ENCODE measurements at places on chromosomes 2 and 18.

DNA sequence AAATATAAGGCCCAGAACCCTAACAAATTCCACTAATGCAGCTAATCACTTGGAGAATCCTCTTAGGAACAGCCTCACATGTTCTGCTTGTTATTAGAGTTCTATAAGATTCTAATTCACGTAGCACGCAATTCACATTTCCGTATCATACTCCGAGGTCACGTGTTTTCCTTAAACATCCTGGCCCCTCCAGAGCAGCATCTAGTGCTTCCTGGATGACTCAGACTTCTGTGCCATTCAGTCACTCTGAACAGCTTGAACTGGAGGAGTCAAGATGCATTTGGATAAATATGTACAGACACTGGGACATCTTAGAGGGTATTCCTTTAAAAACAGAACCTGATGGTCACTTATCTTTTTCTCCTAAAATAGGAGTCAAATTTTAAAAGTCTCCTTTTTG, 156.5 kb downstream of the MYO5B start:
- DNase-seq = no peak

- no peak for DNase-seq
These were observed 154.1 kb upstream of the SH3BP4 start for GRCh38 chr2:234797566-234798250.

DNA sequence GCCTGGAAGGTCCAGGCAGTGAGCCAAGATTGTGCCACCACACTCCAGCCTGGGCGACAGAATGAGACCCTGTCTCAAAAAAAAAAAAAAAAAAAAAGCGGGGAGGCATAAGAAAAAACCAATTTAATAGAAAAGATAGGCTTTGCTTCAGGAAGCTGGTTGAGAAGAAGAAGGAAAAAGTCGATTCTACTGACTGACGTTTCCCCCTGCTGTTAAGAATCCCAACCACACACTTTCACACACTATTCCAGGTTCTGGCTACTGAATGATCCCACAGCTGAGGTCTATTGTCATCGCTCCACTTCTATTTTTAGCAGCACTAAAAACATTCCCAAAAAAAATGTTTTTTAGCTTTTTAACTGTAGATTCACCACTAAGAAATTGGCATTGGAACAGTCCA, 6.7 kb upstream of the CHCHD5 start:
- DNase-seq = no peak

- DNase-seq = no peak
These were observed 331.6 kb downstream of the DYSF start for GRCh38 chr2:71784734-71785511.
